AG04450 (cell line): ENCODE measurements at places on chromosomes 2 and 18.
A peak's percentile ranks its signal among the peaks of the same experiment; 100 is the strongest.

GRCh38 chr2:185583058-185583816 is 155.4 kb upstream of the FSIP2 start:
- no peak for DNase-seq

GRCh38 chr2:17611036-17611435 is 70.5 kb downstream of the VSNL1 start:
- no peak for DNase-seq

GRCh38 chr2:212929116-212929515 is 222.3 kb downstream of the IKZF2 start:
- no peak for DNase-seq

GRCh38 chr2:140275427-140275826 is 1495.2 kb upstream of the NXPH2 start:
- DNase-seq, result no peak

DNA sequence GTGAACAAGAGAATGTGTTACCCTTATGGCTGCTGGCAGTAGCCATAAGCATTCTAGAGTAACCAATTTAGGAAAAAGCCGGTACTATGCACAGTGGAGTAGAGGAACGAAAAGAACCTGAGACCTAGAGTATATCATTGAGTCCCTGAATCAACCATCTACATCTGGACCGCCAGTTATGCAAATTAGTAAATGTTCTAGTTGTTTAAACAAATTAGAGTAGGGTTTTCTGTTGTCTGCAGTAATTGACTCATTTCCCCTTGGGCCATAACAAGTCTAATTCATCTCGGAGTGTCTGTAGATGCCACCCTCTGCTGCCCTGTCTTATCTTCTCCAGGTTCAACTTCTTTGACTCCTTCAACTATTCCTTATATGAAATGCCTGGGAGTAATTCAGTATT is 60.1 kb upstream of the CAPN13 start:
- no peak for DNase-seq

DNA sequence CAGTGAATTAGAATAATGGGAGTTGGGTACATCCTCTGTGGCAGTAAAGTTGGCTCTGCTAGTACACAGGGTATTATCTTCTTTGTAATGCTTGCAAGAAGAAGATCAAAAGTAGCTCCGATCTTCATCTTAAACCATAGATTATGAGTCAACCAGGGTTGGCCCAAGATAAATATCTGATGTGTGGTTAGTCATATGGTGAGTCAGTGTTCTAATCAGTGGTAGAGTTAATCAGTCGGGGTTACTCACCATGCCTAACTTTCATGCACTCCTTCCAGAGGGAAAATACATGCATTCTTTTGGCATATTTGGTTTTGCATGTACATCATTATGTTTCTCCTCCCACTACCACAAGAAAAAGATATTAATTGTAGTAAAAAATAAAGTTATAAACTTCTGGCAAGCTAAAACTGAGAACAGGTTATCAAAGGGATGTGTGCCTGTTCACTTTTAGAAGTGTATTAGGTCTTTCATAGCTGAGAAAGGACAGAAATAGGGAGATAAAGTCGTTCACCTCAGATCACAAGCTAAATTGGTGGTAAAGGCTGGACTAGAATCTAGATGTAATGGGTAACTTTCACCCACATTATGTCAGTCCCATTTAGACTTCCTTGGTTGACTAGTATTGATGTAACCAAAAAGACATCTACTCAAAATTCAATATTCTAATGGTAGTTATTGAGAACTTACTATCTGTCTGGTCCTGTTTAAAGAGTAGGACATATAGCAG is 684.4 kb downstream of the IRS1 start:
- peak; percentile 92 for DNase-seq

GRCh38 chr2:15704086-15704787 is 112.6 kb downstream of the DDX1 start:
- no peak for DNase-seq

DNA sequence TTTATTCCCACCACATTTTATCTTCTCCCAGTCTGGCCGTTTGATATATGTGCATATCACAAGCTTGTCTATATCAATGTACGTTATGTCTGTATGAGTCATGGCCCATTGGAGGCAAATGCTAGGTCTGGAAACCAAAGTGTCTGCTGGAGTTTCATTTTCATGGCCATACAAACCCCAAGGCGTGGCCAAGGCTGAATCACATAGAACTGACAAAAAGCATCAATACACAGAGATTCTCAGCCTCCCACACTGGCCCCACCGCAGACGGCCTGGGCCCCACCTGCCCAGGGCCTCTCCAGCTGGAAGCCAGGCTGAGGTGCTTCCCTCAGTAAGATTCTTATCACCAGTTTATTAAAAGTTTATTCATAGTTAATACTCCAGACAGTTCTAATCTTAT is 40.5 kb upstream of the SALL3 start:
- no peak for DNase-seq

GRCh38 chr2:121694398-121695170 is 42.1 kb downstream of the NIFK start:
- no peak for DNase-seq

DNA sequence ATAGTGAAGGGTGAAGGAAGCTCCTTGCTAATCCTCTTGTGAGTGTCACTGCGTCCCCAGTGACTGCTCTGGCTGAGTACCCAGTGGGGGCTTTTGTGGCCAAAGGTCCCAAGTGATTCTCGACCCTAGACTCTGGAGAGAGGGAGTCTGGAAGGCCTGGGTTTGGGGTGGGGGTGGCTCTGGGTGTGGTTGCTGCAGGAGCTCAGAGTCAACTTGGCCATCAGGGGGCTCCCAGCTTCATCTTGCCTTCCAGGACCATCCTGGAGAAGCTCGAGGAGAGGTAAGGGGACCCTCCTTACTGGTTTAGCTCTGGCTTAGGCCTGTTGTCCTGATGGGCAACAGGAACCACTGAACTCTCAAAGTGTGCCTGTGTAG is 592 bp downstream of the PSD4 start:
- DNase-seq, result no peak
